ENCODE measurements at places on chromosomes 16 and 17.

- DNase-seq: peak; percentile 30
These were observed 45.9 kb downstream of the SLC6A2 start for GRCh38 chr16:55701442-55702319.

DNA sequence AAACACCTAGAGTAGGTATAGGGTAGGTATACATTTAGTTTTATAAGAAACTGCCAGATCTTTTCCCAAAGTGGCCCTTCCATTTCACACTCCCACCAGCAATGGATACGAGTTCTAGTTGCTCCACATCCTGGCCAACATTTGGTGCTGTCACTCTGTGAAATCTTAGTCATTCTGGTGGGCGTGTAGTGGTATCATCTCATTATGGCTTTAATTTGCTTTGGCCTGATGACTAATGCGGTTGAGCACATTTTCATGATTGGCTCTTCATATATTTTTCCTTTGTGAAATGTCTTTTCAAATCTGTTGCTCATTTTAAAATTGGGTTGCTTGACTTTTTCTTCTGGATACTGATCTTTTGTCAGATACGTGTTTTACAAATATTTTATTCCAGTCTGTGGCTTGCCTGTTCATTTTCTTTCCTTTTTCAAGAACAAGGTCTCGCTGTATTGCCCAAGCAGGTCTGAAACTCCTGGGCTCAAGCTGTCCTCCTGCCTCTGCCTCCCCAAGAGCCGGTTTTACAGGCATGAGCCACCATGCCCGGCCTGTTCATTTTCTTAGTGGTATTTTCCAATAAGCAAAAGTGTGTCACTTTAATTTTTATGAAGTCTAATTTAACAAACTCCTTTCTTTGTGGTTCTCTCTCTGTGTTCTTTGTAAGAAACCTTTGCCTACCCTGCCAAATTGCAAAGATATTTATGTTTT is 192.4 kb downstream of the SEC14L1 start:
- no peak for DNase-seq

- DNase-seq: no peak
These were observed 10.7 kb downstream of the TACO1 start for GRCh38 chr17:63611354-63611753.

DNA sequence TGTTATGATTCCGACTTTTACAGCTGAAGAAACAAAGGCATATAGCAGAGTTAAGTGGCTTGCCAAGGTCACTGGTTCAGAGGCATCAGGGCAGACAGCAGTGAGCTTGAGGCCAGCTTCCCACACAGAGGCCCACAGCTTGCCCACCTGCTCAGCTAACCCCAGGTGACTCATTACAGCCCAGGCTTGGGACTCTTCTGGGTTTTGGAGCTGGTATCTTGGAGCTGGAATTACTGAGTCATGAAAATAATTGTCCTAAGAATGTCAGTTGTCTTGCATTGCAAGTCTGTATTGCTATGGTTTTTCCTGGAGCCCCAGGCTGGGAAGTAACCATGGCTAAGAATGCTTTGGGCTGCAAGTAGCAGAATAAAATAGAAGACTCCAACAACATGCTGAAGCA is 32.4 kb upstream of the IRX3 start:
- DNase-seq: no peak

- DNase-seq: no peak
These were observed 10.2 kb upstream of the ZNF18 start for GRCh38 chr17:12007466-12007865.

DNA sequence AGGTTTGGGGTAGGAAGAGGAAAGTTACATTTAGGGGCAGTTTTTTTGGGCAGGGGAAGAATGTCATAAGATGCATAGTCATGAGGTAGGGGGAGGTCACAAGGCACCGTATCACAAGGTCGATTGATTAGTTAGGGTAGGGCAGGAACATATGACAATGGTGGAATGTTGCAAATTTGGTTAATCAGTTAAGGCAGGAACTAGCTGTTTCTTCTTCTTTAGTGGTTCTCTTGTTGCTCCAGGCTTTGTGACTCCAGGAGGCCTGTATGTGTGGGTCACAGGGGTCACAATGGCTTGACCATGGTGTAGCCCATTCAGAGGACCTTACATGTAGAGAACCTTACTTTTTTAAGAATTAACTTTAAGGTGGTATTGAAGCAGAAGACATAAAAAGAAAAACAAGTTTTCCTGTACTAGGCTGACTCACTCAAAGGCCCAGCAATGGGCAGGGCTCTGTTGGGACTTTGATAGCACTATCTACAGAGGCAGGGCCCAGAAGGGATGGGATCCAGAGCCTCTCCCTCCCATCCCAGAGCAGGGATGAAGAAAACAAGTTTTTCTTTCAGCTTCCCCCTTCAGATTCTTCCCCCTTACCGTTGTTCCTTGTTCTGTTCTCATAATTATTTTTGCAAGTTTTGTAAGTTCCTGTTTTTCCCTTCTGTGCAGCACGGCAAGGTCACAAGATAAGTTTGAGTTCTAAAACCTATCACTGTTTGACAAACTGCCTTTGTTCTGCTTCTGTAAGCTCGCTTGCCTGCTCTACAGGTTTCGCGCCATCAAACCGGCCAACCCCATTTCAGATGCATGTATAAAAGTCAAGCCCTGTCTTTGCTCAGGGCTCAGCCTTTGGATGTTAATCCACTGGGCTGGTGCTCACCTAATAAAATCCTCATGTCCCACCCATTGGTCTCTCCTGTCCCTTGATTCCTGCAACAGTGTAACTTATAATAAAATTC is 45.8 kb upstream of the ATF7IP2 start:
- DNase-seq: no peak

DNA sequence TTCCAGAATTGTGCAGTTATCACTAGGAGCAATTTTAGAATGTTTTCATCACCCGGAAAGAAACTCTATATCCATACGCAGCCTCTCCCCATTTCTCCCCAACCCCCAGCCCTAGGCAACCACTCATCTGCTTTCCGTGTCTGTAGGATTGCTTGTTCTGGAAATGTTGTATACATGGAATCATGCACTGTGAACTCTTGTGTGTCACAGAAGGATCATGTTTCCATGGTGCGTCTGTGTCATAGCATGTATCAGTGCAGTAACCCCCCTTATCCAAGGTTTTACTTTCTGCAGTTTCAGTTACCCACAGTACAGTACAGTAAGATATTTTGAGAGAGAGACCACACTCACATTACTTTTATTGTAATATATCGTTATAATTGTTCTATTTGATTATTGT is 299.4 kb downstream of the CPPED1 start:
- no peak for DNase-seq

DNA sequence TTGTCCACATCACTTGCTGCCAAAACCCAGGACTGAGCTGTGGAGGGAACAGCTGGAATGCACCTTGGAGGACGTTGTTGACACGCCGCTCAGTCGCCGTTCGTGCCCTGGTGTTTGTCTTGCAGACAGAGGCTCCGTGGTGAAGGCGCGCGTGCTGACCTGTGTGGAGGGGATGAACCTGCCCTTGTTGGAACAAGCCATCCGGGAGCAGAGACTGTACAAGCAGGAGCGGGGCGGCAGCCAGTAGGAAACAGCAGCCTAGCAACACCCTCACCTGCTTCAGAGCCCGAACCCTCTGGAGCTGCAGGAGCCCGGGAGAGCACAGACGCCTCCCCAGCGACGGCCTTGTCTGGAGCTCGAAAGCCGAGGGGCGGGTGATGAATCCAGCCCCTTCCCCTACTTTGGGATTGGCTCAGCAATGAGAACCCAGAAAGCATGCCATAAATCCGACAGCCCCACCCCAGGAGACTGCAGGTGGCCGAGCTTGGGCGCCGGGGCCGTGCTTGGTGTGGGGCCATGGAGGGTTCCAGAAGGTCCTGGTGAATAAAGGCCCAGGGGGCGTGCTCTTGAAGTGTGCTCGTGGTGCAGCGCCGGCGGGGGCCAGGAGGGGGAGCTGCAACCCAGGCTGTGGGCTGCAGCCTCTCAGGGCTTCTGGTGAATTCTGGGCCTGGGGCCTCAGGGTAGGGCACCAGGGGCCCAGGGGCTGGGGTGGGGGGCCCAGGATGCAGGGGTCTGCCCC is 470 bp upstream of the CDK3 start:
- DNase-seq: peak; percentile 4

DNA sequence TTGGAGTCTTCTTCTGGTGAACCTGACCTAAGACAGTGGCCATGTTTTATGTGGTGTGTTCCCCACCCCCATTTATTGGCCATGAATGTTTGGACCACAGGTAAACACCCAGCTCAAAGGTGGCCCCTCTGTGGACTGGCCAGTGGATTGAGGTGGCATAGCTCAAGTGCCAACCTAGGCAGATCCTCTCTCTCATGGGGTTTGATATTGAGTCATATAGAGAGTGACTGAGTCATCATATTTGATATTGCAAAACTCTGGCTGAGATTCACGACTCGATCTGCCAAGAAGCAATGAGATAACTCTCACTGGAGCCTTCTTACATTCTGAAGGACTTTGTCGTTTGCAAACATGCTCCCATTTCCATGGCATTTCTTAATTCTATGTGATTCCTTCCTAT is 10.5 kb upstream of the TEKT3 start:
- no peak for DNase-seq

DNA sequence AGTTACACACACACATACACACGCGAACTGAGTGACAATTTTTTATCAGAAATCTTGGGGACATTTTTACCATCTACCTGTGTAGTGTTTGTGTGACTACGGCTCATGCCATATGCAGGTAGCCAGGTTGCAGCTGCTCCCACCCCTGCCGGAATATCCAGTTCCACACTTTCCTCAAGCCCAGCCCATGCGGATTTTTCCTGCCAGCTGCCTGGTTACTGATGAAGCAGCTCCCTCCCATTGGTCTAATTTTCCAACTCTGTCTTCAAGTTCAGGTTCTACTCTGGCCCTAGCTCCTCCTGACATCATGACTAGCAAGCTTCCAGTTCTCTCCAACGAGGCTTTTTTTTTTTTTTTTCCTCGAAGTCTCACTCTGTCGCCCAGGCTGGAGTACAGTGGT is 4.8 kb downstream of the GSG1L2 start:
- no peak for DNase-seq

GRCh38 chr17:78958641-78959127 is 21.0 kb downstream of the LGALS3BP start:
- DNase-seq: no peak

GRCh38 chr17:74325376-74325742 is 667 bp upstream of the KIF19 start:
- DNase-seq: no peak

DNA sequence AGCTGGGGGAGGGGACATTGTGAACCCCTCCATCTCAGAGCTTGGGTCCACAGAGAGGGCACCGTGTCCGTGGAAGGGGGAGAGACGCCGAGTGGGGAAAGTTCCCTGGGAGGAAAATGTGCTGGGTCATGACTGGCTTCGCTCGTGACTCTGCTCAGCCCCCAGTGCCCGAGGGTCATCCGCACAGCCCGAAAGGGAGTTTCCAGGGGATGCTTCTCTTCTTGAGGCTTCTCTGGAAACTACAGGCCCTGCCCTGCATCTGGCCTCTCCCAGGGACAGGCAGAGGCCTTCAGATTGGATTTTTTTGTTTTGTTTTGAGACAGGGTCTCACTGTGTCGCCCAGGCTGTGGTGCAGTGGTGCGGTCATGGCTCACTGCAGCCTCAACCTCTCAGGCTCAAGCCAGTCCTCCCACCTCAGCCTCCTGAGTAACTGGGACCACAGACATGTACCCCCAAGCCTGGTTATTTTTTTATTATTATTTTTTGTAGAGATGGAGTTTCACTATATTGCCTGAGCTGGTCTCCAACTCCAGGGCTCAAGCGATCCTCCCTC is 9.8 kb upstream of the GSE1 start:
- DNase-seq: no peak

- no peak for DNase-seq
These were observed 21.1 kb downstream of the HELZ start for GRCh38 chr17:67223924-67224323.

- no peak for DNase-seq
These were observed 118.2 kb upstream of the KCNJ18 start for GRCh38 chr17:21573961-21574610.

DNA sequence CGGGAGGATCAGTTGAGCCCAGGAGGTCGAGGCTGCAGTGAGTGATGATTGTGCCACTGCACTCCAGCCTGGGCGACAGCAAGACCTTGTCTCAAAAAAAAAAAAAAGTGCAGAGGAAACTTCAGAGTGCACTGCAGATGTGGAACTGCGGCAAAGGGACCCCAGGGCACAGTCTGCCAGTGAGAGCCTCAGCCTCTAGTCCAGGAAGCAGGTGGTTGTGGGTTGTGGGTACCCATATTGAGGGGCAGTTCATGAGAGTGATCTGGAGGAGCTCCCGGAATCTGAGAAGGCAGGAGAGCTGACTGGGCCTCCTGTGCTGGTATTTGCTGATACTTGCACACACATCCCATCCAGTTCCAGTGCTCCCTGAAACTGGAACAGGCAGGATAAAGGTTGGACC is 13.1 kb downstream of the FOXN1 start:
- DNase-seq: no peak

- DNase-seq: no peak
These were observed 94.6 kb downstream of the BANP start for GRCh38 chr16:88045820-88046303.

DNA sequence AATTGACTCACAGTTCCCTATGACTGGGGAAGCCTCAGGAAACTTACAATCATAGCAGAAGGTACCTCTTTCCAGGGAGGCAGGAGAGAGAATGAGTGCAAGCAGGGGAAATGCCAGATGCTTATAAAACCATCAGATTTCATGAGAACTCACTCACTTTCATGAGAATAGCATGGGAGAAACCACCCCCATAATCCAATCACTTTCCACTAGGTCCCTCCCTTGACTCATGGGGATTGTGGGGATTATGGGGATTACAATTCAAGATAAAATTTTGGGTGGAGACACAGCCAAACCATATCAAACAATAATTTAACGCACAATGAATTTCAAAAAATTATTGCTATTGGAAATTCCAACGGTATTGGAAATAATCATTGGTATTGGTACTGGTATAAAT is 15.1 kb downstream of the ABCA9 start:
- DNase-seq: no peak

DNA sequence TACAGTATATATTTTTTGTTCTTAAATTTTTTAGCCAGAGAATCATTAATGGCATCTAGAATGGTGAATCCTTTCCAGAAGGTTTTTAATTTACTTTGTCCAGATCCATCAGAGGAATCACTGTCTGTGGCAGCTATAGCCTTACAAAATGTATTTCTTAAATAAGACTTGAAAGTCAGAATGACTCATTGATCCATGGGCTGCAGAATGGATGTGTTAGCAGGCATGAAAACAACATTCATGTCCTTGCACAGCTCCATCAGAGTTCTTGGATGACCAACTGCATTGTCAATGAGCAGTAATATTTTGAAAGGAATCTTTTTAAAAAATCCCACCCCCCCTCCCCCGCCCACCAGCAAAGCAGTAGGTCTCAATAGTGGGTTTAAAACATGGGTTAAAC is 51.4 kb downstream of the CACNG1 start:
- no peak for DNase-seq

- no peak for DNase-seq
These were observed 678.1 kb upstream of the GOT2 start for GRCh38 chr16:59411961-59412841.
